Putamen (tissue), 1 donor: ENCODE measurements at places on chromosomes 4 and X.

GRCh38 chr4:98006060-98006459, 137.2 kb downstream of the STPG2 start:
- DNase-seq = no peak

DNA sequence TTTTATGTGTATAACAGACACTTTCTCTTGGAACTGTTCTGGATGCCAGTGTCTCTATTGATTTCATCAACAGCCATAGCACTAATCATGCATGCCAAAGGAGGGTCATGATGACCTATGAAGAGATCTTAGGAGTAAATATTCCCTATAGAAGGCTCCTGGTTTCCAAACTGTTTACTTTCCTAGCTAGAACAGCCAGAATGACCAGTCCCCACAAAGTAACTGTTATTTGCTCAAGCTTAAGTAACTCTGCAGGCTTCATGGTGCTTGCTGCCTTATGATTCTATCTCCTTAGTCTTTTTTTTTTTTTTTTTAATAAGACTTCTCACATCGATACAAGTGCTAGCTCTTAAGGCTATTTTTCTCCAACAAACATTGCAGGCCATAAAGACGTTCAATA, 12.4 kb downstream of the S100G start:
- DNase-seq = no peak

DNA sequence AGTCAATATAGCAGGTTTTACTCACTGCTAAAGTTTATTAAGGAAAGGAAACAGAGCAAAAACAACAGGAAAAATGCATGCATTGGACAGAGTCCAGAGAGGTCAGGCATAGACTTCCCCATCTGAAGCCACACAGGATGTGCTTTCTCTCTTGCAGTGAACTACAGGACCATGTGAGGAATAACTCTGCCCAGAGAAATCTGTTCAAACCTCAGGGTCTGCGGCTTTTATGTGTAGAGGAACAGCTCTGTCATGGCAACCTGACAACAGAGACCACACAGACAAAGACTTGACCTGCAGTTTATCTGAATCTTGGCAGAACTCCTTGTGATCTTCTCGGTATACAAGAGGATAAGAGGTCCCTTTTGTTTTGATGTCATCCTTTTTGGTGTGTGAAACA, 46.3 kb upstream of the LONRF3 start:
- DNase-seq = no peak

DNA sequence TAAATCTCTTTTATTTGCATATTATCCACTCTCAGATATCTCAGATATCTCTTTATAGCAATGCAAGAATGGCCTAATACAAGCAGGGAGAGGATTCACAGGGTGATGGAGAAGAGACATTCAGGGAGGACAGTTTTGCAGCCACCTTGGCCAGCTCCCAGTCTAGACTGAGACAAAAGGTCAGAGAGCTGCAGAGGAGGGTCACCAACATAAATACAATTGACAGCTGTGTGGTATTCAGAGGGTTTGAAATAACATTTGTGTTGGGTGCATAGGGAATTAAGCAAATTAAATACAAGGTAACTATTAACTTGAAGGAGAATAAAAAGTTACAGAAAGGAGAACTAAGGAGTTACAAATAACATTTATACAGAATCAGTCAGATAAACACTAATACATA, 189.5 kb upstream of the TAPT1 start:
- no peak for DNase-seq

- DNase-seq = peak; percentile 64
Observed at GRCh38 chr4:86496094-86497080, 97.7 kb upstream of the PTPN13 start.

DNA sequence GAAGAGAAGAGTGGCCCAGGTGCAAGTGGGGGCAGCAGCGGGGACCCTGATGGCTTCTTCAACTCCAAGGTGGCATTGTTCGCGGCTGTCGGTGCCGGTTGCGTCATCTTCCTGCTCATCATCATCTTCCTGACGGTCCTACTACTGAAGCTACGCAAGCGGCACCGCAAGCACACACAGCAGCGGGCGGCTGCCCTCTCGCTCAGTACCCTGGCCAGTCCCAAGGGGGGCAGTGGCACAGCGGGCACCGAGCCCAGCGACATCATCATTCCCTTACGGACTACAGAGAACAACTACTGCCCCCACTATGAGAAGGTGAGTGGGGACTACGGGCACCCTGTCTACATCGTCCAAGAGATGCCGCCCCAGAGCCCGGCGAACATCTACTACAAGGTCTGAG, 11.4 kb downstream of the EFNB1 start:
- DNase-seq = no peak

DNA sequence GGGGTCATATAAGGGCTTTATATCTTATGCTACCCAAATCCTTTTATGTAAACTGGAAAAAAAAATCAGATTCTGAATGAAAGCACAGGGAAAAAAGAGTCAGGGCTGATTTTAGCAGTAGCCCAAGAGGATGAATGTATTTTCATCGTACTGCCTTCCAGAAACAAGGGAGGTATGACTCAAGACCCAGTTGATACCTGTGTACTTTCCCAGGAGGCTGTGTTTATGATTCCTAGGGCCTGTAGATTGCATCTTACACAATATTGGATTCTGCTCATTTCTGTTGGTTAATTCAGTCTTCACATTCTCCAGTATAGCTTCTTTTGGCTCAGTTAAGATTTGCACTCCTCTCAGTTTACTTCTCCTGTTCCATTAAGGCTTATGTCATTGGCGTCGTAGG, 127.9 kb upstream of the LIMCH1 start:
- DNase-seq = no peak

DNA sequence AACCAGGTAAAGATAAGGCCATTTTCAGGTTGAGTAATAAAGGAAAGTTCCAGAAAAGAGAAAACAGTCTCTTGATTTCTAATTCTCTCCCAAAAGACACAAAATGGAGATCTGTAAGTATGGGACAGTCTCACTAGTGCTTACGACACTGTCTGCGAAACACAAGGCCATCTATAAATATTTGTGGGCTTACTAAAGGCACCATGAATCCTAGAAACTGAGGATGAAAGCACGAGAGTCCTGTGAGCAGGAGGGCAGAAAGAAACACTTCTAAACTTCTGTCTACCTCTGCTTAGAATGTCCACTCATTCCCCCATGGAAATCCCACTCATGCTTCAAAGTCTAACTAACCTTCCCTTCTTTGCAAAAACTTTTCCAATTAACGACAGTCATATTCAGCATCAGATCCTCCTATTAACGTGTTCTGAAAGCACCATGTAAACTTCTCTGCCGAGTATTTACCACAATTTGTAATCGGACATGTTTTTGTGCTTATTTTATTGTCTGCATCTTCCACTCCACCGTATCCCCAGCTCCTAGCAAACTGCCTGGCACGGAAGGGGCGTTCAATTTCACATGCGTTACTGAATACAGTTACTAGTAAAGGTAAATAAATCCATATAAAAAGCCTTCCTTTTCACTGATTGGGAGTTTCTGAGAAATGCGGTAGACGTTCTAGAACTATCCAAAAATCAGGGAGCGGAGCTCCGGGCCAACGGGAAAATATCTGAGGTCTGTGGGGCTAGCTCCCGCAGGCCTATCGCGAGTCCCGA, 665 bp downstream of the PSMD10 start:
- DNase-seq = no peak

DNA sequence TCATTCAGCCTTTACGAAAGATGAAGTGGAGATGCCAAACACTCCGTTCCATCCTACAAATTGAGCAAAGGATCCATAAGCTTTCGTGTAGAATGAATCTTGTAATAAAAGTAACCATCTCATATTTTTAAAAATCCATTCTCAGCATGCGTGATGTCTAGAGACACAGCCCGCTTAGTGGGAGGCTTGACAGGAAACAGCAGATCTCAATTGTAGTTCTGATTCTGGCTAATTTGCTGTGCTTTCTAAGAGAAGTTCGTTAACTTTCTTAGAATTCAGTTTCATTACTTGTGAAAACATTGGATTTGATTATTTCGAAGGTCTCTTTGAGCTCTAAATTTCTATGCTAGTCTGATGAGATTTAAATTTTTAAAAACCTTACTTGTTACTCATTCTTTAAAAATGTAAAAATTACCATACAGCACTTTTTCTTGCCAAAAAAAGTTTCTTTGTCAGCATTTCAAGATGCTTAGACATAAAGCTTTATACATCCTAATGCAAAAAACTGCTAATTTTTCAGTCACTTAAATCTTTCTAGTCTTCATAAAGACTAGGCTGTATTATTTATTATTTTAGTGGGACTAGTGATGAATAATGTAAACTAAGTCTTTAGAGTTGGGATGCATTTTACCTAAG, 66.9 kb upstream of the NEIL3 start:
- DNase-seq = no peak

GRCh38 chr4:185740471-185740873, 71.5 kb downstream of the SORBS2 start:
- no peak for DNase-seq

DNA sequence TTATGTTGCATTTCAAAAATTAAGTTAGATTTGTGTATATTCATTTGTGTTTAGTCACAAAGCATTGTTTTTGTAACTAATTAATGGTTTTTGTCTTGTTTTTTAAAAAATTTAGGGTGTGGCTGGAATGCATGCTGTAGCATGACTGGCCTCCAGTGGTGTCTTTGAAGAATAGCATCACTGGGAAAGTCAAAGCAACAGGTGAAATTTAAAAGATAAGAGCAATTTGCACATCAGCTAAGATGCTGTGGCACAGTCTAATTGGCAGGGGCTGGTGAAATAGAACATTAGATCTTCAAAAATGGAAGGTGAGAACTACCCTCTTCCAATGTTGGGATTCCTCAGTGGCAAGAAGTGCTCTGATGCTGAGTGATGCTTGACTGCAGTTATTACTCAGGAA, 45.3 kb downstream of the ANK2 start:
- no peak for DNase-seq

DNA sequence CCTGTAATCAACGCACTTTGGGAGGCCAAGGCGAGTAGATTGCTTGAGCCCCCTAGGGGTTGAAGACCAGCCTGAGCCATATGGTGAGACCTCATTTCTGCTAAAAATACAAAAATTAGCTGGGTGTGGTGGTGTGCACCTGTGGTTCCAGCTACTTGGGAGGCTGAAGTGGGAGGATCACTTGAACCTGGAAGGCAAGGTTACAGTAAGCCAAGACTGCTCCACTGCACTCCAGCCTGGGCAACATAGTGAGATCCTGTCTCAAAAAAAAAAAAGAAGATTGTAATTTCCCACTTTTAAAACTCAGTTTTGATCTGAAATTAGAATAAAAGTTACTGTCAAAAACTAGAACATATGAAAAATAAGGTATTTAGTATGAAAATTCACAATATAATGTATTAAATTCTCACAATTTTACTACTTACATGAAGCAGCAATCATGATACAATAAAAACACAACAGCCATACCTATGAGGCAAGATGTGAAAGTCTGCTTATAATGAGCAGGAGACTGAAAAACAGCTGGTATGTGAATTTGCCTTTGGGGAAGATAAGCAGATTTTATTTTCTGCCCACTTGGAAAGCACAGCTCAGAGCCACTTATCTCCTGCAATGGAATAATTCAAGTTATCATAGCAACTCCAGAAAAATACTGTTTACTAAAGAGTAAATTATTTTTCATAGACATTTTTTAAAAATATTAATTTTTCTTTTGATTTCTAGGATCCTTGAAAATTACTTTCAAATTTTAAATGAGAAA, 50.6 kb downstream of the ZGRF1 start:
- DNase-seq = no peak

DNA sequence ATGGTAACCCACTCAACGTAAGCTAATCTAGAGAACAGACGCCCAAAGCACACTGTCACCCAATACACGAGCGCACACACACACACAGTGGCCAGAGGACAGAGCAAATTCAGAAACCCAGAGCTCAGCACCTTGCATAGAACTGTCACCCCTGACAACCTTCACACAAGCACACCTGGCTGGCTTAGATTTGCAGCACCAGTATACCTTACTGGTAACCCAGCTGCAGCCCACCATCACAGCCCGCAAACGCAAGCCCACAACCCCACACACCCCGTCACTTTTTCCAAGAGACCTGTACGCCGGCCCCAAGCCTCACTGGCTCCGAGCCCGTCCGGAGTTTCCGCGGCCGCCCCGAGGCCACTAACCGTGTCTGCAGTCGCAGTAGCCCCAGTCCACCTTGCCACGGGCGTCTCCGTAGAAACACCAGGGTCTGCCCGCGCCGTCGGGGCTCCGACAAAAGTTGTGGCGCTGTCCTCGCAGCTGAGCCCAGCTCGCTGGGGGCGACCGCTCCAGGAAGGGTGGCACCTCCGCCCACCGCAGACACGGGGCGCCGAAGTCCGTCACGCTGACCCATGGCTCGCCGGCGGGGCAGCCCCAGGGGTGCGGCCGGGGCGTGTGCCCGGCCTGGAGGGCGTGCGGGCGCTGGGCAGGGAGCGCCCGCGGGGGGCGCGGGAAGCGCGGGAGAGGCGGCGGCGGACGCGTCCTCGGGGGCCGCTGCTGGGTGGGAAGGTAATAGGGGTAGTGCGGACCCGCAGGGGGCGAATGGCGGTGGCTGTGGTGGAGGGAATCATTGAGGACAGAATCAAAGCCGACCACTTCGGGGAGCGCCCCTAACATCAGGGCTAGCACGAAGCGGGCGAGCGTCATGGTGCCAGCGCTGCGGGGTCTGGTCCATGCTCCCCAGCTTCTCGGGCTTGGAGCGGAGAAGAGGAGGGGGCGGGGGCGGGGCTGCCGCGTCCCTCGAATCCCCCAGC, 664 bp downstream of the PRSS12 start:
- DNase-seq = no peak

DNA sequence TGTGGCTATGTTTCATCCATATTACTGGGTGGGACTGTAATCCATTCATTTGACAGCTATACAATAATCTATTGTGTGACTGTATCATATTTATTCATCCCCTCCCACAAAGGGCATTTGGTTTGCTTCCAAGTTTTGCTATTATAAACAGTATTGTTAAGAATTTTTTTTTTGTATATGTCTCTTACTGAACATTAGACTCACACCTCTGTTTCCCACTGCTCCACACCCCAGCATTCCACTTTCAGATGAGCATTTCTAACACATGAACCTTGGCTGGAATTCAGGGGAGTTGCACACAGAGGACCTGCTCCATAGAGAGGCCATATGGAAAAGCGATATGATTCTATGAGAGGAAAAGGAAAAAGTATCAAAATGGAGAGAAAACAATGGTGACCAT, 81.6 kb upstream of the DKK2 start:
- no peak for DNase-seq

DNA sequence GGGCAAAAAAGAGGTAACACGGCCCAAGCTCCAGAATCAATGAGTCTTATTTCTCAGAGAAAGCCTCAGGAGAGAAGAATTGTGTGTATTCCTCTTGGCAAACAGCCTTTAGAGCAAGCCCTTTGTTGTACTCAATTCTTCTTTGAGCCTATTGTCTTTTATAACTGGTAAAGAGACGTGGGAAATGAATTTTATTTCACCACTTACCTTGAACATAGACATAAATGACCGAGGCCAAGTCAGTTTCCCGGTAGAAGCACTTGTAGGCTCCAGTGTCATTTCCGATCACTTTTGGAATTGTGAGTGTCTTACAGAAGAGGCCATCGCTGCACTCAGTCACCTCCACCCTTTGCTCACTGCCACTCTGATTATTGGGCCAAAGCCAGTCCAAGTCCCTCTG, 7.0 kb downstream of the KDR start:
- no peak for DNase-seq

DNA sequence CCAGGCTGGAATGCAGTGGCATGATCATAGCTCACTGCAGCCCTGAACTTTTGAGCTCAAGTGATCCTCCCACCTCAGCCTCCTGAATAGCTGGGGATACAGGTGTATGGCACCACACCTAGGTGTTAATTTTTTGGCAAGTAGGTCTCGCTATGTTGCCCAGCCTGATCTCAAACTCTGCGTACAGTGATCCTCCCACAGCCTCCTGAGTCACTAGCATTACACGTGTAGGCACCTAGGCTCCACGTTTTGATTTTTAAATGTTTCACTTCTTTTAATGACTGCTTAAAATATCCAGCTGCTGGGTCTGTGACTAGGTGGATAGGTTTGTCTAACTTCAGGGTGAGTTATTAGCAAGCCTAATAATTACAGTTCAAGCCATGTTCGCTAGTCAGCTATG, 44.5 kb downstream of the GATB start:
- peak; percentile 59 for DNase-seq
